GM18507 (cell line): ENCODE measurements at places on chromosomes 5 and 9.

- no peak for DNase-seq
Measured at GRCh38 chr5:82749461-82749820, 327.8 kb downstream of the TMEM167A start.

DNA sequence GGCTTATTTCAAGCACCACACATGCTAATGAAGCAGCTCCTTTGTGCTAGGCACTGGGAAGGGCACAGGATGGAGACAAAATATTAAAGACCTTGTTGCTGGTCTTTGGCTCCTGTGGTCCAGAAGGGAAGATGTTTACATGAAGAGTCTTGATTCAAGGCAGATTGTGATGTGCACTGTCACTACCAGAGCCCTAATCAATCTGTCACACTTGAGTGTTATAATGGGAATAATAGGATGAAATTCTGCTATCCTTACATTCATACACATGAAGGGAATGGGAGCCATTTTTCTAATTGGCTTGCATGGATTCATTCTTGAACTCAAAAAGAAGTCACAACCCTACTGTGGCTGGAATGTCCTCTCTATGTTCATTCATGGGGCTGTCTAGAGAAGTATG is 203.0 kb downstream of the SEC61B start:
- DNase-seq, result no peak

DNA sequence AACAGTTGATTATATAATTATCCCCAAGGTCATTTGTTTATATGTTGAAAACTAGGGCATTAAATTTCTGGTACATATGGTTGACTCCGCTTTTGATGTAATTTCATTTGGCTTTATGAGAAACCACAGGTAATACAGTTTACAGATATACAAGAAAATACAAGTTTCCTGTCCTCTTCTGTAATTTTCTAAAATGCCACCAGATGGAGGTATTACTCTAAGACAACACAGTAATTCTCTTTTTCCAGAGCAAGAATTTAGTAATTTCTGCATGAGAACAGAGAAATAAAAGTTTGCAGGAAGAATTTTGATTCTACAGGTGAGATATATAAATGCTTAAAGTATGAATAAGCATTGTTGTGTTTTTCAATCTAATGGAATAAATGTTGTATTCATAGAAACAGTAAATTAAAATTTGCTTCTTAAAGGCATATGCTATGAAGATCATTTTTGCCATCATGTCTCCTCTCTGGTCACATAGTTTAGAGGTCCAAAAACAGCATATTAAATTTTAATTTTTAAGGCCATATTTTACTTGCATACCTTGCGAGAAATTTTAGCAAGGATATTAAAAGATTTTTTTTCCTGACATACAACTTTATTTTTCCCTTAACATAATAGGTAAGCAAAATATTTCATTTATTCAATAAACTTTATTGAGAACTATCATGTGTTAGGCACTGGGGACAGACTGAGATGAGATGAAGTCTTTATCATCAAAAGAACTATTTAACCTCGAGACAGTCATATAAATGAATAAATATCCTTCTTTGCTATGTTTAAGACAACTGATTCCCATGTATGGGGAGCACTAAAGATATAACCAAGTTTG is 22.7 kb downstream of the CHD1 start:
- no peak for DNase-seq

DNA sequence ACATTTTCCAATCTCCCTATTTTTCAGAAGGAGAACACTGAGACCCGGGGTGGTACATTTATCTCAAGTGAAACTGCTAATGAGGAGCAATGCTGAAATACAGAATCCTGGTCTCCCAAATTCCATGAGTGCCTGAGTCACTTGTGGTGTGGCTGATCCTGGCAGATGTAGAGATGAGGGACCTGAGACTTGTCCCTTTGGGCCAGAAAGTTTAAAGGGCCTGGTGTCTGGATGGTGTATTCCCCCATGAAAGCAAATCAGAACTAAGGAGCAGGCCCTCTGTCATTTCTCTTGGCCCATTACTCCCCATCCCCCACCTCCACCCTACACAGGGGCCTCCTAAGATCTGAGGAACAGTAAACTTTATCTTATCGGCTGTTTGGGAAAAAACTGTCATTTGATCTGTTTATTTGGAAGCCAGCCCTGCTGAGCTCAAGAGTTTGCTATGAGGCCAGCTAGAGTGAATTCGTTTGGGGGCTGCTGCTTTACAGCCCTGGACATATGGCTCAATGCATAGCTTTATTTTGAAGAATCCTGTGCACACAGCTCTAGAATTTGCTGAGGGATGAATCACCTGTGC is 140.3 kb downstream of the LHFPL2 start:
- DNase-seq, result no peak

GRCh38 chr9:96321515-96321914 is 19.5 kb upstream of the HSD17B3 start:
- DNase-seq, result no peak

DNA sequence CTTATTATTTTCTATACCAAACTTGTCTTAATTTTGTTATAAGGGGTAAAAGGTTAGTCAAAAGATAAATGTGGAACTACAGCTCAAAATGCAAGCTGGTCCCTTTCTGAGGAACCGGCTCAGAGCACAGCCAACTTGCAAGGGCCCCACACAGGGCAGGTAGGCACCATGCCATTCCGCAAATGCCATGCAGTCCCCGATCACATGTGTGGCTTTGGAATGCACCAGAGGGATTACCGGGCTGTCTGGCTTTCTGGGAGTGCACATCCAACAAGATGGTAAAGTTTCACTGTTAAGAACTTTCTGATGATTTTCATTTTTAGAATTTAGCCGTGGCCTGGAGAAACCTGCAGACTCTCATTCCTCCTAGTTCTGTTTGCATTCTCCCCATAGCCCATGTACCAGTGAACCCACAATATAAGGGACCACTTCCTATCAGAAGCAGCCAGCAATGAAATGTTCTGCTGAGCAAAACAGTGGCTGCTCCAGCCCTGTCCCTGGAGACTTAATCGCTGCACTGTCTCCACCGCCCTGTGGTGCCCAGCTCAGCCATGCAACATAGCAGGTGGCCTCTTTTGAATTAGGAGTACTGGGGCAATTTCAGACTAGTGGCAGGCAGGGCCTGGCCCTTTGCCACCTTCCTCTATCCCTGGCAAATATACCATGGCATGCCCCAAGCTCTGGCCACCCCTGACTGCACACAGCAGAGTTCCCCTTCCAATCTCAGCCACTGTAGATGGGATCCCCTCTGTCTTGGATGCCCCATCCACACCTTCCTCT is 11.4 kb downstream of the SHB start:
- DNase-seq, result no peak

DNA sequence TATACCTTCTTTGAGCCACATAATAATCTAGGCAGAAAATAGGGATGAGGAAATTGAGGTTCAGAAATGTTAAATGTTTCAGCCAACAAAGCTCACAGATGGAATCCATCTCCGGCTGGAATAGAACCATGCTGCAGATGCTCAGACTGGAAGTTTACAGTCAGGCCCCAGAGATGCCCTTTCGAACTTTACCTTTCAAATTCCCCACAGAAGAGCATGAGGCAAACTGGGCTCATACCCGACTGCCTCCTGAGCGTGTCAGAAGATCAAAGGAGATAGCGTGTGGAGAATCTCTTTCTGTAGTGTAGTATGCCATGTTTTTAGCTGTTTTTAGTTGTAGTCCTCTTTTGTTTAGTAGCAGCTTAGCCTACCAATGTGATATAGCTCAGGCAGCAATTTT is 72.0 kb upstream of the DAP start:
- DNase-seq, result no peak

GRCh38 chr5:150656191-150657132 is 4.6 kb upstream of the MYOZ3 start:
- DNase-seq, result peak; percentile 79

DNA sequence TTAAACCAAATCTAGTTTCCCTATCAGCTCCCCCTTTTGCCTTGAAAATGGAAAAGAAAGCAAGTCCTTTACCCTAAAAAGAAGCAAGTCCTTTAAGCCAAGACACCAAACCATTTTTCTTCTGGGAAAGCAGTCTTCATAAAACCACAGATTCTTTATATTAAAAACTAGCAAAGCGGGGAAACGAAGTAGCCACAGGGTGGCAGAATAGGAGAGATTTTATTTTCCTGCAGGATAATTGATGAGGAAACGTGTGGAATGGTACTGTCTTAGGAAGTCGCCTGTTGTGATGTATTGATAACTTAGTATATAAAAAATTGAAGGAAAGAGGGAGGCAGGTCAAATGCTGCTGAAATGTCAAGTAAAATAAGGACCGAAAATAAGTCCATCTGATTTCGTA is 41.1 kb downstream of the ZNF883 start:
- no peak for DNase-seq

DNA sequence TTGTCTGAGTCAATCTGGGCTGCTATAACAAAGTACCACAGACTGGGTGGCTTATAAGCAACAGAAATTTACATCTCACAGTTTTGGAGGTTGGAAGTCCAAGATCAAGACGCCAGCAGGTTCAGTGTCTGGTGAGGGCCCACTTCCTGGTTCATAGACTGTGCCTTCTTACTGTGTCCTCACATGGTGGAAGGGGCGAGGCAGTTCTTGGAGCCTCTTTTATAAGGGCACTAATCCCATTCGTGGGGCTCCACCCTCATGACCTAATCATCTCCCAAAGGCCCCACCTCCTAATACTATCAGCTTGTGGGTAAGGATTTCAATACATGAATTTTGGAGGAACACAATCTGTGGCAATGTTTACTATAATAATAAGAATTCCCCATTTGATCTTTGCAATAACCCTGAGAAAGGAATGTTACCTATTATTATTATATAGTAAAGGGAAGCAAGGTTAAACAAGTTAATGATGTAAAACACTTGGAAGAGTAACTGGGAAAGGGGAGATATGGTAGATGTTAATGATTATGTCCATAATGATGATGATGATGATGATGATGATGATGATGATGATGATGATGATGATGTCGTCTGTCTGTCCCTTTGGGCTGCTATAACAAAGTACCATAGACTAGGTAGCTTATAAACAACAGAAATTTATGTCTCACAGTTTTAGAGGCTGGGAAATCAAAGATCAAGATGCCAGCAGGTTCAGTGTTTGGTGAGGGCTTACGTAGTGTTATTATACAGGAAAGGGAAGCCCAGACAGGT is 40.8 kb downstream of the WHRN start:
- DNase-seq, result no peak
